ENCODE measurements at places on chromosomes 11 and 22. TPM values are rescaled to one million over a fixed set of nuclear protein-coding genes. Genes with fewer than 3 reads are reported as not detected.

DNA sequence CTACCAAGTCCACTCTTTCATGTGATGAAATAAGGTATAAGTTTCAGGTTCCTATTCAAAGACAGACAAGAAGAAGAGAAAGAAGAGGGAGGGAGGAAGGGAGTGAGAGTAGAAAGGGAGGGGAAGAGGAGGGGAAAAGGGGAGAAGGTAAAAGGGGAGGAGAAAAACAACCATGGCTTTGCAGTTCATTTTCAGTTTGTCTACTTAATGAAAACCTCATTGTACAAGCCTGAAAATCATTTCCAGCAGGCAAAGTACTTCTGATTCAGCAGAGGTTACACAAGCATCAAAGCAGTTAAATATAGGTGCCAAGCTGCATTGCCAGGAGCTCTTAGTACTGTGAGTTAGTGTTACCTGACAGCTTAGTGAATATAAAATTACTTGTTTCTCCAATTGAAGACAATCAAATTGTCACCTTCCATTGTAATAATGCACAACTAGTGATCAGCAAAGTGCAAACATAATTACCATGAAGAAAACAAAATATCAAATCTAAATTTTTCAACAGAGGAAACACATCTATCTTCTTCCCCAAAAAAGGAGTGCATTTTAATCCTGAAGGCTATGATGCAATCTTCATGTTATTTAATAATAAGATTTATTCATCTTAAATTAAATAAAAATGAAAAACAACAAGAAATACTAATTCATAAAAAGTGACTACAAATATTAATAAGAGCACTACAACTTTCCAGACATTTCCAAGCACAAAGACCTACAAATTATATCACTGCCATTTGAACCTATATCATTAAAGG is 8.2 kb downstream of the SOX6 start:
- no peaks in the 10 kb centered on the region for H3K4me1 ChIP-seq
- H3K27ac ChIP-seq: no peak overlapping the region
- H3K4me3 ChIP-seq: no peak overlapping the region

- DNase-seq: no peak
- no peaks in the 10 kb centered on the region for H3K27me3 ChIP-seq
- no peak overlapping the region for H3K27ac ChIP-seq
- no peaks in the 10 kb centered on the region for H3K36me3 ChIP-seq
- no peaks in the 10 kb centered on the region for H3K4me1 ChIP-seq
- no peak overlapping the region for H3K4me3 ChIP-seq
Measured at GRCh38 chr11:122165607-122166371, 49.8 kb upstream of the BLID start.

DNA sequence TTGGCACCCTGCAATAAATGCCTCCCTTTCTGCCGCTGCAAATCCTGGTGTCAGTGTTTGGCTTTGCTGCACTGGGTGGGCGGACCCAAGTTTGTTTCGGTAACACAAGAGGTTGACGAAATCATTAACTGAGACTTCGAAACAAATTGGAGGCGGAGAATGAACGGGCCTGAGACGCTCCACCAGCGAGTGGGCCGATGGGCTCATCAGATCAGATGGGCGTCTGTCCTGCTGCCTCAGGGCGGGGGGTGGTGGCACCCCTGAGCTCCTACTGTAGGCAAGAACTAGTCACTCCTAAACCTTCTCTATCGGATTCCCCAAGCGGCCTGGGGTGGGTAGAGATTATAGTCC is 918 bp upstream of the CAPN5 start:
- peak overlapping the region; percentile 70 for H3K4me3 ChIP-seq
- H3K27ac ChIP-seq: no peak overlapping the region
- DNase-seq: peak; percentile 43

Gene MS4A4A
- total RNA-seq: not detected

Gene RDX
- total RNA-seq: 86.6 TPM

Gene MMP7
- total RNA-seq: not detected
